Activated CD8-positive, alpha-beta T cell treated with anti-CD3 and anti-CD28 coated beads for 36 hours (primary cell): ENCODE measurements at places on chromosomes 6 and 20. TPM values are rescaled to one million over a fixed set of nuclear protein-coding genes. Genes with fewer than 3 reads are reported as not detected.

DNA sequence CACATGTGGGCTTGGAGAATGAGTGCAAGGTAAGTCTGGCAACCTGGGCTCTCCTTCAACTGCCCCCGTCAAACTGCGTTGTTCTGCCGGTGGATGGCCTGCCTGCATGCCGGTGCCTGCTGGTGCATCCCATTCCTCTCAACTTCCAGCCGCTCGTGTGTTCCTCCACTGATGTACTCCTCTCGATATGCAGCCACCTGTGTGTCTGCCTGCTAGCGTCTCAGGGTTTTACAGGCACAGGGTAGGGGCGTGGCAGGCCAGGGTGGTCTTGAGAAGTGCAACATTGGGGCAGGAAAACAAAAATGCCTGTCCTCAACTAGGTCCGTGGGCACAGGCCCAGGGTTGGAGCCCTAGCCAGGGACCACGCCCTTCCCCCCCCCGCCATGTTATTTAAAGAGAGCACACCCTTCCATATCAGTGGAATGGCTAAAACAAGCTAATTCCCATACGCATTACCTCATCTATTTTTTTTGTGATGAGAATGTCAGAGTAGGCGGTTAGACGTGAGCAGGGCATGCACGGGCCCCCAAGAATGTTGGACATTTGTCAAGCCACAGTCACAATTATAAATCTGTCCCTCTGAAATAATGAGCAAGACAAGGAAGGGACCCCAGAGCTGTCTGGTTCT, 33.2 kb downstream of the SERPINB6 start:
- peak overlapping the region; percentile 94 for H3K27ac ChIP-seq
- DNase-seq: no peak
- peaks cover 60% of the 10 kb centered on the region for H3K4me1 ChIP-seq

GRCh38 chr6:169529931-169530751, 171.7 kb downstream of the WDR27 start:
- no peaks in the 10 kb centered on the region for H3K27me3 ChIP-seq
- H3K4me1 ChIP-seq: peaks cover 17% of the 10 kb centered on the region

GRCh38 chr20:63048516-63049190, 41.9 kb upstream of the BHLHE23 start:
- H3K27me3 ChIP-seq: peaks cover 3% of the 10 kb centered on the region
- H3K4me3 ChIP-seq: no peak overlapping the region
- DNase-seq: no peak
- H3K4me1 ChIP-seq: no peaks in the 10 kb centered on the region

DNA sequence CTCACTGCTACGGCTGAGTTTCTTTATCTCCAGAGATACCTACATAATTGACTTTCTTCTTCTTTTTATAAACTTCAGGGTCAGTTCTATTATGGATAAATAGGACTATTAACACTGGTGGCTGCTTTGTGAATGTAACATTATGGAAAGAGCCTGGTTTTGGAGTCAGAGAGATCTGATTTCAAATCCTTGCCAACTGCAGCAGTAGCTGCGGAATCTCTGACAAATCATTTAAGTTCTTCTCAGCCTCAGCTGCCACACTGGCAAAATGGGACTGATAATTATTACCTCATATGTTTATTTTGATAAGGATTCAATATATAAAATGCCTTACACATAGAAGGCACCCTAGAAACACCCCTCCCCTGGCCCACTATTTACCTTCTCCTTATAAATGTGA, 160.5 kb downstream of the BACH2 start:
- peaks cover 44% of the 10 kb centered on the region for H3K36me3 ChIP-seq
- H3K4me1 ChIP-seq: peaks cover 73% of the 10 kb centered on the region
- H3K27me3 ChIP-seq: no peaks in the 10 kb centered on the region
- H3K4me3 ChIP-seq: peak overlapping the region; percentile 13
- peak overlapping the region; percentile 79 for H3K27ac ChIP-seq

DNA sequence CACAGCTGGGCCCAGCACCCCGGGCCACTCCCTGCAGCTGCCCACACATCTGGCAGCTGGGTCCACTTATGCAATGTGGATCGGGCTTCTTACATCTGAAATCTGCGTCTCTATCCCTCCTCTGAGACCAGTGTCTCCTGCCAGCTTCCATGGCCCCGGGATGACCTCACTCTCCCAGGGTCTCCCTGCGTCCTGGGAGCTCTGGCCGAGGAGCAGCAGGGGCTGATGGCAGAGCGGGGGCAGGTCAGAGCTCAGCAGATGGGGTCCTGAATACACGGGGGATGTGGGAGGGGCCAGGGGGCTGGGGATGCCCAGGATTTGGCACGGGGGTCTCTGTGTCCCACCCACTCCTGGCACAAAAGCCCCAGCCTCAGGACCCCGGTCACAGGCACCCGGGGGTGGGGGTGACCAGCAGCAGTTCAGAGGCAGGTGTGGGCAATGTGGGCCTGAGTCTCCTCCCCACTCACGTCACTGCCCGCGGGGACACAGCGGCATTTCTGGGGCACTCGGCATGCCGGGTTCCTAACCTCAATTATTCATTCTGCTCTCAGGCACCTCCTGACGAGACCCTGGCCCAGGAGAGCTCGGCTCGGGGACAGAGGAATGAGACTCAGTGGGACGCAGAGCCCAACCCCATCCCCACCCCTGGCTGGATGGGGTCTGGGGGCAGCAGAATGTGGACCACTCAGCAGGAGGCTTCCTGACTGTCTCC, 16.4 kb downstream of the CHRNA4 start:
- H3K27ac ChIP-seq: no peak overlapping the region
- H3K36me3 ChIP-seq: no peaks in the 10 kb centered on the region
- no peak for DNase-seq

DNA sequence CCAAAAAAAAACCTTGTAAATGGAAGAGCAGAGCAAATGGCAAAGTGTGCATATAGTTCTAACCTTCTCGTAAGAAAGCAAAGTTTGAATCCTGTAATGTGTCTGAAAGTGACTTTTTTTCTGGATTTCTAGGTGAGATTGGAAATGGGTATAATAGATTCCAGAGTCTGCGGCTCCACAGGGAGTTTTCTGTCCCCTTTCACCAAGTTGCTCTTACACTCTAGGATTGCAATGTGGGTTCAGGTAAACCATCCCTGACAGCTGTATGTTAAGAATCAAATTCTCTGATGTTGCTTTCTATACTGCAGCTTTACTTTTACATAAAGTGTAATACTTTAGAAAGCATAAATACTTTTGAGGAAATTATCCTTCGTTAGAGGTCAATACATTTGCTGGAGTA, 260.1 kb downstream of the PRL start:
- H3K4me3 ChIP-seq: no peak overlapping the region
- H3K27me3 ChIP-seq: peaks cover 1% of the 10 kb centered on the region
- no peaks in the 10 kb centered on the region for H3K36me3 ChIP-seq
- DNase-seq: no peak
- H3K27ac ChIP-seq: no peak overlapping the region

Gene ELOVL4
- total RNA-seq: 1.7 TPM

Gene TMEM181
- 10.1 TPM for total RNA-seq

GRCh38 chr6:52662031-52662430, 8.9 kb upstream of the TMEM14A start:
- H3K4me1 ChIP-seq: no peaks in the 10 kb centered on the region
- H3K27me3 ChIP-seq: no peaks in the 10 kb centered on the region
- no peak overlapping the region for H3K4me3 ChIP-seq
- H3K36me3 ChIP-seq: no peaks in the 10 kb centered on the region
- no peak for DNase-seq

DNA sequence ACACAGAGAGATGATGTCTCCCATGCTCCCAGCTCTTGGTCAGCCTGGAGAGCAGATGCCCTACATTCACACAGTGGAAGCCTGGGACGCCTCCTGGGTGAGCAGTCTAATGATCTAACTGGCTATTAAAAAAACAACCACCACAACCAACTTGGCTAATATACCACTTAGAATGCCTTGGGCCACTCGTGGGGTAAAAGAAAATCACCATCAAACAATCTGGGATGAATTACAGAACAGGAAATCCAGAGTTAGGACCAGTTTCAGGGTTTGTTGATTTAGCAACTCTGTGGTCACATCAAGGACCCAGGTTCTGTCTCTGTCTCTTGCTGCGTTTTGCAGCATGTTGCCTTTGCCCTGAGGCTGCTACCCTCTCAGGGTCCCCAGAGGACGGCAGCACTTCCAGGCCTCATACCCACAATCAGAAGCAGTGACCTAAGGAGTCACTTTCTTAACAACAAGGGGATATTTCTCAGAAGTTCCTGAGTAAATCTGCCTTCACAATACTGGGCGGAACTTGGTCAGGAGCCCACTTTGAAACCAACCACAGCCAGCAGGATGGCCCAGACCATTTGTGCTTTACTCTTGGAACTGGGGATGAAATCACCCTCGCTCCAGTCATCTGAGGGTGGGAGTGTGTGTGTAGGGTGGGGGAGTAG, 118.7 kb downstream of the CLIC5 start:
- no peak for DNase-seq
- peaks cover 9% of the 10 kb centered on the region for H3K4me1 ChIP-seq
- H3K27ac ChIP-seq: no peak overlapping the region
- H3K27me3 ChIP-seq: peaks cover 4% of the 10 kb centered on the region

Gene VWA7
- total RNA-seq: 1.6 TPM

- DNase-seq: no peak
- no peak overlapping the region for H3K4me3 ChIP-seq
- H3K4me1 ChIP-seq: no peaks in the 10 kb centered on the region
- H3K27ac ChIP-seq: no peak overlapping the region
Observed at GRCh38 chr6:54874349-54875048, 27.9 kb downstream of the FAM83B start.

DNA sequence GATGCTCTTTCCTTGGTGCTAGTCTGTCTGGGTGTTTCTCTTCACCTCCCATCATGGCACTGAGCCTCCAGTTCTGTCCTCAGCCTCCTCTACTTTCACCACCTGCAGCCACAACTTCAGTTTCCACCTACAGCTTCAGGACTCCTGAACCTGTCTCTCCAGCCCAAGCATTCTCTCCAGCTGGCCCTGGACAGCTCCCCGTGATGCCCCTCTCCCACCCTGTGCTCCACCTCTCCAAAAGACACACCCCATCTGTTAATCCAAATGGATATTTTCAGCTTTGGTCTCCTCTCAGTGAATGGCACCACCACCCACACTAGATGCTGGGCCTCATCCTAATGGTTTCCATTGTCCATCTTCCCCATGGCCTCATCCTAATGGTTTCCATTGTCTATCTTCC, 79.5 kb upstream of the NEDD9 start:
- no peak overlapping the region for H3K4me3 ChIP-seq
- peaks cover 37% of the 10 kb centered on the region for H3K36me3 ChIP-seq
- H3K4me1 ChIP-seq: peaks cover 35% of the 10 kb centered on the region
- DNase-seq: no peak
- H3K27me3 ChIP-seq: no peaks in the 10 kb centered on the region

DNA sequence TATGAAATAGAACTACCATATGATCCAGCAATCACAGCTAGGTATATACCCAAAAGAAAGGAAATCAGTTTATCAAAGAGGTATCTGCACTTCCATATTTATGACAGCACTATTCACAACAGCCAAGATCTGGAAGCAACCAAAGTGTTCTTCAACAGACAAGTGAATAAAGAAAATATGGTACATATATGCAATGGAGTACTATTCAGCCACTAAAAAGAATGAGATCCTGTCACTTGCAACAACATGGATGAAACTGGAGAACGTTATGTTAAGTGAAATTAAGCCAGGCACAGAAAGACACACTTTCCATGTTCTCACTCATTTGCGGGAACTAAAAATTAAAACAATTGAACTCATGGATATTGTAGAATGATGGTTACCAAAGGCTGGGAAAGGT, 15.3 kb downstream of the PCNA start:
- H3K36me3 ChIP-seq: peaks cover 39% of the 10 kb centered on the region
- peaks cover 11% of the 10 kb centered on the region for H3K4me1 ChIP-seq
- H3K27ac ChIP-seq: no peak overlapping the region
- H3K4me3 ChIP-seq: no peak overlapping the region

DNA sequence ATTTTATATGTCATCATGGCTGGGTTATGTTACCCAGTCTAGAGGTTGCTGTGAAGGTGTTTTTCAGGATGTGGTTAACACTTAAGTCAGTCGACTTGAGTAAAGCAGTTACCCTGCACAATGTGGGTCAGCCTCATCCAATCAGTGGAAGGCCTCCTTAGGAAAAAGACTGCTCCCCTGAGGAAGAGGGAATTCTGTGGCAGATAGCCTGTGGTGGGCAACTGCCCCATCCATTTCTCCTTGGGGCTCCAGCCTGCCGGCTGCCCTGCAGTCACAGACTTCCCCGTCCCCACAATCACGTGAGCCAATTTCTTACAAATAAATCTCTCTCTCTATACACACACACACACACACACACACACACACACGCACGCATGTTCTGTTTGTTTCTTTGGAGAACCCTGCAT, 34.5 kb upstream of the MPC1 start:
- H3K36me3 ChIP-seq: peaks cover 16% of the 10 kb centered on the region
- H3K4me3 ChIP-seq: no peak overlapping the region
- peak overlapping the region; percentile 77 for H3K27ac ChIP-seq
- H3K27me3 ChIP-seq: no peaks in the 10 kb centered on the region
- DNase-seq: peak; percentile 73
- H3K4me1 ChIP-seq: peaks cover 82% of the 10 kb centered on the region

Gene CGAS
- total RNA-seq: 23.2 TPM

Gene FNDC11
- 0.23 TPM for total RNA-seq

DNA sequence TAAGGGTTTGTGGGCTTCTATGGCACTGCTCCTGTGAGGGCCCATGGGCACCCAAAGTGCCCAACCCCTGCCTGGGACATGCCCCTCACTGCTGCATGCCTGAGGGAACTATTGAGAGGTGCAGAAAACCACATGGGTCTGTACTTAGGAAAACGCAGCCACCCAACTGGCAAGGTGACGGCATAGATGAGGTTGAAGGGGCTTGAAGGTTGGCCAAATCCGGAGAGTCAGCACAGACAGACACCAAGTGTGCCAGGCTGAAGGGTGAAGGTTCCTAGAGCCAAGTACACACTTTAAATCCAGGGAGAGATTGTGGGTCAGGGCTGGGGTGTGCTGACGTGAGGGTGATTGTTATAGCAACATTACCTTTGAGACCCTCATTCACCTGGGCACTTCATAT, 6.2 kb downstream of the BANF2 start:
- no peak overlapping the region for H3K4me3 ChIP-seq
- no peak for DNase-seq
- H3K27me3 ChIP-seq: no peaks in the 10 kb centered on the region
- H3K27ac ChIP-seq: no peak overlapping the region
- no peaks in the 10 kb centered on the region for H3K36me3 ChIP-seq
- H3K4me1 ChIP-seq: no peaks in the 10 kb centered on the region

Gene FOXA2
- not detected for total RNA-seq
